ENCODE measurements at places on chromosomes 5 and 9. TPM values are rescaled to one million over a fixed set of nuclear protein-coding genes. Genes with fewer than 3 reads are reported as not detected.

DNA sequence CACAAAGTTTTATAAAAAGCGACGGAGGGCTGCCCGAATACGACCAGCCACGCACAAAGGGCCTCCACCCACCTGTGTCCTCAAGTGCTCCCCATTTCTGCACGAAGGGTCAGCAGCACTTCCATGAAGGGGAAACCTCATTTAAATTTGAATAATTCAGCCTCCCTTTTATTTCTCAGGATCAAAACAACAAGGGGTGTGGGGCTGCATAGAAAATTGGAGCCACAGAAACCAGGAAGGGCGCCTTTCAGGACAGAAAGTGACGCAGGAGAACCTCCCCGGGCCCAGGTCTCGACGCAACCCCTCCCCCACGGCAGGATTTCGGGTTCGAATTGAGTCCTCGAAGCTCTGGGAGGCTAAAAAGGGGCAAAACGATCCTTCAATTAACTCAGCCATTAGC lies 2.1 kb downstream of the NRARP start:
- peak overlapping the region; percentile 53 for H3K4me3 ChIP-seq
- peaks cover 87% of the 10 kb centered on the region for H3K4me1 ChIP-seq
- no peak for DNase-seq
- H3K27me3 ChIP-seq, result peaks cover 77% of the 10 kb centered on the region

GRCh38 chr5:135323227-135323626 lies 75.8 kb downstream of the MACROH2A1 start:
- H3K4me3 ChIP-seq, result no peak overlapping the region
- H3K36me3 ChIP-seq, result no peaks in the 10 kb centered on the region
- no peaks in the 10 kb centered on the region for H3K27me3 ChIP-seq

The C9 gene
- total RNA-seq, result not detected

The NPR3 gene
- total RNA-seq, result 21.4 TPM

DNA sequence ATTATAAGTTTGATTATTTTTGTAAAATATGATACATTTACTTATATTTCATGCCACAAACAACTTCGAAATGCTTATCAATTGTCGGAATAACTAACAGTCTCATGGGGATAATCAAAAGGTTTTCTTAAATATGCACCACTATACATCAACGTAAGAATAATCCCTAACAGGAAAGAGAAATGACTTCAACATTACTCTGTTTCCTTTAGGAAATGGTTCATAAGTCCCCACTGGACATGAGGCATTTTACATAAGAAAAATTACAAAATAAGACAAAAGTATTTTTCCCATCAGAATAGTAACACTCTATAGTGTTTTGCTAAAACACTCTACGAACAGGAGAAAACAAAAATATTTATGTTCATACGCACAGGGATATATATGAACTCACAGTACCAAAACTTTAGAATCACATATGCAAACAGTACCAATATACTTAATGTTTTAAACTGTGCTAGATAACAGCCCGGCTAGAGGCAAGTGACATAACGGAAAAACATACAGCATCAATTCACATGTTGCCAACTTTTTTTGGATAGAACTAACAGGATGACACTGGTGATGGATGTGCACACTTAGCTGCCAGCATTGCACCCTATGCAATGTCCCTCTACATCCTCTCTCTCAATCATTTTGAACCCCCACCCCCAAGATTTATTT lies 120.5 kb downstream of the NFIB start:
- no peaks in the 10 kb centered on the region for H3K4me1 ChIP-seq
- no peak for DNase-seq
- H3K4me3 ChIP-seq, result no peak overlapping the region

DNA sequence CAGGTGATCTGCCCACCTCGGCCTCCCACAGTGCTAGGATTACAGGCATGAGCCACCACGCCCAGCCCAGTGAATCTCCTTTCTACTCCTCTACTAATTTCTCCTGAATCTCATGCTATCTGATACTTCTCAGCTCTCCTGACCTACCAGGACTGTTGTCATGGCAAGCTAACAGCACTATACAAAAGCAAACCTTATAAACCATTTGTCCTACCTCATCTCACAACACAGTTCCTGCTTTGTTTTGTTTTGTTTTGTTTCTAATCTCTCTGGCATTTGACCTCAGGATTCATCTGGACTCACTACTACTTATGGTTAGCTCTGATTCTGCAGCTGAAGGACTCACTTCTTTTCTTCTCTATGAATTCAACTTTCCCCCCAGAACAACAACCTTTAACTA lies 734.8 kb downstream of the TLE1 start:
- H3K27ac ChIP-seq, result no peak overlapping the region
- no peaks in the 10 kb centered on the region for H3K36me3 ChIP-seq
- H3K4me1 ChIP-seq, result no peaks in the 10 kb centered on the region
- no peaks in the 10 kb centered on the region for H3K27me3 ChIP-seq
- DNase-seq, result no peak

The CHSY3 gene
- 1.7 TPM for total RNA-seq

- no peaks in the 10 kb centered on the region for H3K27me3 ChIP-seq
- H3K4me1 ChIP-seq, result no peaks in the 10 kb centered on the region
- H3K27ac ChIP-seq, result no peak overlapping the region
- DNase-seq, result no peak
These were observed 145.4 kb upstream of the RAD23B start for GRCh38 chr9:107137495-107138202.

The RNF180 gene
- total RNA-seq, result 12.1 TPM

DNA sequence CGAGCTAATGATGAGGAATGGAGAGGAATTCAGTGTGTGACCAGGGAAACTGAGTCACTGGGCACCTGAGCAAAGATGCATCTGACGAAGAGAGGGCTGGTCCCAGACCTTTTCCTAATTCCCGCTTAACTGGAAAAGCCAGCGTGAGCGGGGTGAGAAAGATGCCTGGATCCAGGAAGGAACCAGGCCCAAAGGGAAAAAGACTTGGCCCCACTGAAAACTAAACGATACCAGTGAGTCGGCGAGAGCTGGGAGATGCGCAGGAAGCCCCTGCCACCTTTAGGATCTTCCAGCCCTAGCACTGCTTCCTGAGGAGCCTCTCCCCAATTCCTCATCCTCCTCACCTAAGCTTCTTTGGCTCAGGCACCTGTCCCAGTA lies 499 bp upstream of the FCHSD1 start:
- peaks cover 13% of the 10 kb centered on the region for H3K36me3 ChIP-seq
- peak overlapping the region; percentile 72 for H3K27ac ChIP-seq
- peaks cover 24% of the 10 kb centered on the region for H3K4me1 ChIP-seq
- DNase-seq, result no peak

The PCDHA1 gene
- total RNA-seq, result not detected
